Islet precursor cell (in vitro differentiated cells): ENCODE measurements at places on chromosomes 3 and 15.
A peak's percentile ranks its signal among the peaks of the same experiment; 100 is the strongest.

GRCh38 chr15:101496198-101496986 is 6.9 kb upstream of the PCSK6 start:
- DNase-seq, result no peak

DNA sequence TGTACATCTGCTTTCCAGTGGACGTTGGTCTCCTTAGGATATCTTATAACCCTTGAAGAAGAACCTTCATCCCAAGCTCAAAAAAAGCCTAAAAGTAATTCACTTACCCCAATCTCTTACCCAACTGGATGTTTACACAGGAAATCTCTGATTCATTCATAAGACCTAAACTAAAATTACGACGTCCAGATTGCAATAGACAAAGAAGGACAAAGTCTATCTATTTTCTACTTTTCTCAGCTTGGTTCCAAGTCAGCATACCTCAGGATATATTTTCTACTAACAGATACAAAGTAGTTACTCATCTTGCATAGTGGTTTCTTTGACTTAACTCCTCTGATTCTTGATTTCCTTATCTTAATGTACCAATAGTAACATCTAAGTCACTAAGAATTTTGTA is 669.9 kb downstream of the OTOL1 start:
- DNase-seq, result no peak

- peak; percentile 41 for DNase-seq
These were observed 913 bp downstream of the FAM174B start for GRCh38 chr15:92654662-92655061.

DNA sequence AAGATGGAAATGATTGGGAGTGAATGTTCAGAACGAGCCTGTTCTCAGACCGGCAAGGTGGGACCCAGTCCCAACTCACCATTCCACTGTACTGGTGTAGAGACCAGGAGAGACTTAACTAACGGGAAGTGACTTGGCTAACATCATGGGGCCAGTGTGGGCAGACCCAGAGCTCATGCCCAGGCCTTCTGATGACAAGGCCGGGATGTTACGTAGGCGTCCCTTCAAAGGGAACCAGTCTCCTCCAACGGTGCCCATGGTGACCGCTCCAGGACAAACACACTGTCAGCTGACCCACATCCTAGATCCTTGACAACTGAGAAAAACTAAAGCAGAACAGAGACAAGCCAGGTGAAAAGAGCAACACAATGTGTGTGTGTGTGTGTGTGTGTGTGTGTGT is 128.4 kb upstream of the HACD2 start:
- no peak for DNase-seq

GRCh38 chr3:73144276-73144675 is 82.8 kb downstream of the EBLN2 start:
- no peak for DNase-seq

GRCh38 chr3:32934150-32934742 is 17.2 kb upstream of the CCR4 start:
- DNase-seq, result peak; percentile 41

- no peak for DNase-seq
These were observed 387 bp downstream of the GNB4 start for GRCh38 chr3:179450901-179451264.

GRCh38 chr3:76664816-76665215 is 375.1 kb upstream of the ROBO2 start:
- no peak for DNase-seq

DNA sequence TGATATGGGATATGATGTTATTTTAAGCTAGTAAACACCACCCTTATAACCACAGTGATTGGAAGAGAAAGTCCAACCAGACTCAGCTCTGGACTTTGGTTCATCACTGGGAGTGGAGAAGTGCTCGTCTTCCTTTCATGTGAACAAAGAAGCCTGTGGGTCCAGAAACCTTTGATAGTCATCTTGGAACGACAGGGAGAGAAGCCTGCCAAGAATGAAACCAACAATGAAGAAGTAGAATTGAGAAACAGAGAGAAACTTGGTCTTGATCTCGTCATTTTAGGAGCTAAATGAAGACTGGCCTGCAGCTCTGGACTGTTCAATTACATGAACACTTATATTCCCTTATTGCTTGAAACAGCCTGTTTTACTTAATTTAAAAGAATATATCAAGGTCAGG is 13.1 kb upstream of the SLC35G2 start:
- DNase-seq, result no peak

GRCh38 chr3:33145901-33146580 is 32.2 kb downstream of the CRTAP start:
- DNase-seq, result no peak

- peak; percentile 82 for DNase-seq
These were observed 196.4 kb downstream of the RPLP1 start for GRCh38 chr15:69648775-69649735.

- no peak for DNase-seq
These were observed 313.4 kb downstream of the CNTN3 start for GRCh38 chr3:74301056-74301455.

DNA sequence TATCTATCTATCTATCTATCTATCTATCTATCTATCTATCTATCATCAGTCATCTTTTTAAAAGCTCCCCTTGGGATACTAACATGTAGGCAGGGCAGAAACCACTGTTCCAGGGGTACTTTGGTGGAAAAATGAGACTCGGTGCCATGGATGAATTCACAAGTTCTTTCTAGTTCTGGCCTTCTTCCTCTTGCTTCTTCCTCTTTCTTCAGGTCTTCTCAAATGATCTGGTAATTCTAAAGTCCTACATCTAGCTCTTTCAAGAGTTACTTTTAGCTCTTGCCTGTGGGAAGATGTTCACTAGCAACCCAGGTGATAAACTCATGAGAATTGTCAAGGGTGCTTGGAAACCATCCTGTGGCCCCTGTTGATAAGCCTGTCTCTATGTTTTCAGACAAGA is 168.5 kb upstream of the TBC1D5 start:
- DNase-seq, result no peak

DNA sequence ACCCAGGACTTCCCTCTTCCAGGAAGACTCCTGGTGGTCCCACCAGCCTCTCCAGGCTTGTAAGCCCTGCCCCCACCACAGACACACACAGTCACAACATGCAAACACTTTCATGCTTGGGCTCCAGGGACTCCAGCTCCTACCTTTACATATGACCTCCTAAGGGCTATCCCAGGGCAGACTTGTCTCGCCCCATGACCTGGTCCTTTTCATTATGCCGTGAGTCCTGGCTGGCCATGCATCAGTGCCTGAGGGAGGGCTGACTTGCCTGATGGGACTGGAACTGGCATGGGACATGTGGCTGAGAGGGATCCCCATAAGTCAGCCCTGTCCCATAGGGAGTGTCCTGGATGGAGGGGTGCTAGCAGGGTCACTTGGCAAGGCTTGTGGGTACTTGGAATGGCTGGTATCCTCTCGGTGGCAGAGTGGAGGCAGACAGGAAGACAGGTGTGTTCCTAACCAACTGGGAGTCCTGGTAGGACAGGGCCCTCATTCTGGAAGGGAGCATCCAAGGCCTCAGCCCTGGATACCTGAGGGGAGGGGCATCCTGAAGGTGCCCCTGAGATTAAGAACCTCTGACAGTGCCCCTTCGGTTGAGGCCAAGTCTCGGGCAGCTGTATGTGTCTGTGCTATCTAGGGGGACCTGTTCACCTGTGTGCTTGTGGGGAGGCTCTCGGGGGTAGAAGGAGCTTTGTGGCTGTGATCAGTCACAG is 540 bp upstream of the HHATL start:
- DNase-seq, result peak; percentile 52

DNA sequence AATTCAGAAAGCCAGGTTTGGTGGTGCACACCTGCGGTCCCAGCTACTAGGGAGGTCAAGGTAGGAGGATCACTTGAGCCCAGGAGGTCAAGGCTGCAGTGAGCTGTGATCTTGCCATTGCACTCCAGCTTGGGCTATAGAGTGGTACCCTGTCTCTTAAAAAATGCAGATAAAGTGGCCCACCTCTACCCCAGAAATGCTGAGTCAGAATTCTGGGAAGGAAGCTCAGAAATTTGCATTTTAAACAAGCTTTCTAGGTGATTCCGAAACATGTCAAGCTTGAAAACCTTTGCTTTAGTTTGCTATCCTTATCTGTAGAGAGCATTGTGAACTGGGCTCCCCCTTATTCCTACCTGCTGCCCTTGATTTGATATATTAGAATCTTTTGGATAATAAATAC is 7.7 kb downstream of the MED12L start:
- no peak for DNase-seq

DNA sequence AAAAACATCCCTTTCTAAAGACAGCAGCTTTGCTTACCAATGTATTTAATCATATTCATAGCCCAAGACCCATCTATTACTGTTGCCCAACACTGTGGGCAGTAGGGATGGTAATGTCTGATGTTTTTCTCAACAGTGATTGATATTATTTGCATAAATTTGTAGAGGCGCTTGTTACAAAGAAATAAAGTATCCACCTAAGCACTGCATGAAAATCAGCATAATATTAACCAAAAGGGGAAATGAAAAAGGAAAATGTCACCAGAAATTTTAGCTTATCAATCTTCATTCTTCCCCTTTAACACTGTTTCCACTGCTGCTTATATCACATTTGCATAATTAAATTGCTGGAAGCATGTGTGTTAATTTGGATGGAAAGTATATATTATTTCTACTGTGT is 140.5 kb downstream of the CTNNB1 start:
- no peak for DNase-seq

GRCh38 chr3:4741404-4742307 is 237.6 kb upstream of the BHLHE40 start:
- DNase-seq, result no peak
